Activated CD4-positive, alpha-beta T cell treated with anti-CD3 and anti-CD28 coated beads, Interleukin-2, amount 10 ng/mL, durations not matched to agents 7 days and 5 days (primary cell): ENCODE measurements at places on chromosomes 1 and 21.

- H3K4me1 ChIP-seq, result peaks cover 35% of the 10 kb centered on the region
- H3K27me3 ChIP-seq, result peaks cover 11% of the 10 kb centered on the region
- no peak for DNase-seq
- no peak overlapping the region for H3K4me3 ChIP-seq
Observed at GRCh38 chr1:51878308-51878615, 265 bp downstream of the NRDC start.

DNA sequence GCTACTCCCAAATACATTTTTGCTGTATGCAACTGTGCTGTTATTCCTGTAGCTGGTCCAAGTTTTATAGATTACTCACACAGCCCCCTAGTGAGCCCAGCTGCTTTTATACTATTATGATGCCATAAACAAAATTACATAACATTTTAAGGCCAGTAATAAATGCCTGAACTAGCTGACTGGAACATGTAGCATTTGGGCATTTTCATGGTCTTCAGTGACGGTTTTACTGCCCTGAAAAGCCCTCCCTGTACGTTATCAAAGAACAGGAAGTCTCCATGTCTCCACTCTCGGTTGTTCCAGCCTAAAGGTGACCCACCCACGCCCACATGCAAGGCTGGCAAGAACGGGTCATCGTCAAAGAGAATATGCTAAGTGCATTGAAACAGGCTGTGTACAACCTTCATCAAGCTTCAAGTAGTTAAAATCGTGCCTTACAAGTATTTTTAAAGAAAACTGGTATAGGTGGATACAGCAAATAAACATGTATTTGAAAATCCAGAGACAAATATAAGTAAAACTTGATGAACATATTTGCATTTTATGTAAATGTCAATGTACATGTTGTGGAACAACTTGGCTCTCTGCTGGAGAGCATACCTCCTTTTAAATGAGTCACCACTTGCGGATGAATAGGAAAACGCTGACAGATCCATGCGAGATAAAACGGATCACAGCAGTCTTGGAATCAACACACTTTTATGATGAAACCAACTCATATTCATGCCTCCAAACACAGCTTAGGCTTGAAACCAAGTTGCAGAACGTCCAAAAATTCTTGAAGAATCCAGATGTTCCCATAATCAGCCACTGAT lies 520.5 kb downstream of the SMYD3 start:
- no peak overlapping the region for H3K27ac ChIP-seq
- H3K4me3 ChIP-seq, result no peak overlapping the region
- no peaks in the 10 kb centered on the region for H3K36me3 ChIP-seq

DNA sequence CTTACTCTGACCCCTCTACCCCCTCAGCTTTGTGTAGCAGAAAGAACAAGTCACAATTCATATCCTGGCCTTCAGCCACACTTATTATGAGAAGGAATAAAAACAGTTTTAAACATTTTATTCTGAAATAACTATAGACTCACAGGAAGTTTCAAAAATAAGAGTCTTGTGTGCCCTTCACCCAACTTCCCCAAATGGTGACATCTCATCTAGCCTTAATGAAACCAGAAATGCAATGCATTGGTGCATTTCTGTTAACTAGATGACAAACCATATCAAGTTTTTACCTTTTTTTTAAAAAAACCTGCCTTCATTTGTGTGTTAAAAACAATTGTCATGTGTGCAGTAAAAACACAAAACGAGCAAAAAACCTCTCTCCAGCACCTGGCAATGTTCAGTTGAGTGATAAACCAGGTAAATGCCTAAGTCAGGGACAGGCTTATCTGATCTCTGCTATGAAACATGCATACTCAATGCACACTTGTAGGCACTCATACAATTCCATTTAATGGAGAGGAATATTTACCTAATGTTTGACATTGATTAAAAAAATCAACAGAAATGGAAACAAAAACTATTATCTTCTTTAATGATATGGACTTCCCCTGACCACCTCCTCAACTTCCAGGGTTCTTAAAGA lies 51.5 kb downstream of the SH3BGR start:
- H3K4me1 ChIP-seq, result no peaks in the 10 kb centered on the region
- H3K36me3 ChIP-seq, result no peaks in the 10 kb centered on the region
- H3K27ac ChIP-seq, result no peak overlapping the region
- H3K4me3 ChIP-seq, result no peak overlapping the region
- no peak for DNase-seq

- H3K27me3 ChIP-seq, result no peaks in the 10 kb centered on the region
- no peak overlapping the region for H3K27ac ChIP-seq
- DNase-seq, result no peak
Observed at GRCh38 chr21:30251781-30252180, 31.0 kb downstream of the KRTAP24-1 start.

GRCh38 chr1:214551436-214552173 lies at the start of gene PTPN14:
Gene PTPN14, minus strand, starts transcription at chr1:214551602. Its CDS starts 86,799 bp downstream, at chr1:214464803.
- DNase-seq, result no peak
- H3K4me1 ChIP-seq, result peaks cover 8% of the 10 kb centered on the region
- no peaks in the 10 kb centered on the region for H3K36me3 ChIP-seq
- peaks cover 53% of the 10 kb centered on the region for H3K27me3 ChIP-seq
- H3K4me3 ChIP-seq, result peak within 1 kb of the TSS; percentile 76
- H3K27ac ChIP-seq, result peak within 1 kb of the TSS; percentile 51

GRCh38 chr1:58597076-58597475 lies 20.0 kb upstream of the TACSTD2 start:
- no peak overlapping the region for H3K4me3 ChIP-seq
- H3K27ac ChIP-seq, result no peak overlapping the region
- H3K36me3 ChIP-seq, result no peaks in the 10 kb centered on the region
- peaks cover 5% of the 10 kb centered on the region for H3K4me1 ChIP-seq
- H3K27me3 ChIP-seq, result peaks cover 59% of the 10 kb centered on the region

- no peaks in the 10 kb centered on the region for H3K4me1 ChIP-seq
- H3K36me3 ChIP-seq, result no peaks in the 10 kb centered on the region
- no peak overlapping the region for H3K27ac ChIP-seq
- no peaks in the 10 kb centered on the region for H3K27me3 ChIP-seq
Observed at GRCh38 chr1:178324003-178324402, 172.8 kb downstream of the CLEC20A start.

DNA sequence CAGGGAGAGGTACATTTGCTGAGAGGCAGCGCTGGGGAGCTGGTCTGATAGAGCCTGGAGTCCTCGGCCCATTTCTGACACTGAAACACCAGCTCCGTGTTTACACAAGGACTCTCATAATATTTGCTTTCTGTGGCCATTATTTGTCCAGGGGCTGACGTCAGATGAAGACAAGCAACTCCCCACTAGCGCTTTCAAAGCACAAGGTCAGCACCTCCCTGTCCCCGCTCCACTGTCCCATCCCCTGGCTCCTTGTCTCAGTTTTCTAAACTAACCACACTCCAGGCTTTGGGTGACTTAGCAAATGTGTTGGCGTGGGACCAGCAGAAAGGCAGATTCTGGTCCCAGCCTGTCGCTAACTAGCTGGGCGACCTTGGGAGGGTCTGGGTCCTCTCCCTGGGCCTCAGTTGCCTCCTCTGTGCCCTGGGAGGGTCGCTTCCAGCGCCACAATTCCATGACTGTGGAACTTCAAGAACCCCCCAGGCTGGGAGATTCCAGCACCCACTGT lies 37.4 kb upstream of the ZBTB40 start:
- no peak for DNase-seq
- H3K27ac ChIP-seq, result no peak overlapping the region
- H3K4me3 ChIP-seq, result no peak overlapping the region
- H3K27me3 ChIP-seq, result peaks cover 16% of the 10 kb centered on the region
- H3K4me1 ChIP-seq, result peaks cover 4% of the 10 kb centered on the region
- H3K36me3 ChIP-seq, result no peaks in the 10 kb centered on the region

DNA sequence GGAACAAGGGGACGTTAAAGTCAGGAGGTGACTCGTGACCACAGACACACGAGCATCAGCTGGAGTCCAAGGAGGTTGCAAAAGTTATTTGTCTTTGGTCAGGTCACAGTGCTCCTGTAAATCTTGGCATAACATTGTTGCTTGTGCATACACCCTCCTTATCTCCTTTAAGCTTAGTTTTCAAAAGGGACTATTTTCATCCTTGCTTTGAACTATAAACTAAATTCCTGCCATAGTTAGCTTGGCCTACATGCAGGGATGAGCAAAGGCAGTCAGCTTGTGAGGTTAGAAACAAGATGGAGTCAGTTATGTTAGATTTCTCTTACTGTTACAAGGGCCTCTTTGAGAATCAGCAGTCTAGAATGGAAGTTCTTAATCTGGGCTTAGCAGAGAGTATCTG lies 28.0 kb upstream of the FASLG start:
- peaks cover 36% of the 10 kb centered on the region for H3K4me1 ChIP-seq
- H3K4me3 ChIP-seq, result no peak overlapping the region
- no peak for DNase-seq
- peaks cover 35% of the 10 kb centered on the region for H3K27me3 ChIP-seq
